ENCODE measurements at places on chromosomes 4 and X.
A peak's percentile ranks its signal among the peaks of the same experiment; 100 is the strongest.

GRCh38 chr4:164438321-164438720, 315.6 kb upstream of the SMIM31 start:
- no peak for DNase-seq

- DNase-seq, result no peak
Measured at GRCh38 chrX:110210417-110211139, 107.3 kb downstream of the AMMECR1 start.

DNA sequence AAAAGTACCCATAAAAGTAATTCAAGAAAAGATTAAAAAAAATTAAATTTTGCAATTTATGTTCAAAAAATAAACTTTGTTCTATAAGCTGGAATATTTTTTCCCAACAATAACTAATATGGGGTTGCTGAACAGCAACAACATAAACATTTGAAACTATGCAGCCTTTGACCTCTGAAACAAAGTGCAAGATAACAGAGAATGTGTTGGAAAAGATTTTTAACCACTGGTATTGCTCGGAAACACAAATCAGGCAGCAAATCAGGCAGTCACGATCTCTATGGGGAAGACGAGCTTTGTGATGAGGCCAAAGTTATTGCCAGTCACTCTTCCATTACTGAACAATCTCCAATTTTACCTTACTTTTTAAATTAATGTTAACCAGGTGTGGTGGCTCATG, 332.1 kb downstream of the PABPC4L start:
- DNase-seq, result no peak

DNA sequence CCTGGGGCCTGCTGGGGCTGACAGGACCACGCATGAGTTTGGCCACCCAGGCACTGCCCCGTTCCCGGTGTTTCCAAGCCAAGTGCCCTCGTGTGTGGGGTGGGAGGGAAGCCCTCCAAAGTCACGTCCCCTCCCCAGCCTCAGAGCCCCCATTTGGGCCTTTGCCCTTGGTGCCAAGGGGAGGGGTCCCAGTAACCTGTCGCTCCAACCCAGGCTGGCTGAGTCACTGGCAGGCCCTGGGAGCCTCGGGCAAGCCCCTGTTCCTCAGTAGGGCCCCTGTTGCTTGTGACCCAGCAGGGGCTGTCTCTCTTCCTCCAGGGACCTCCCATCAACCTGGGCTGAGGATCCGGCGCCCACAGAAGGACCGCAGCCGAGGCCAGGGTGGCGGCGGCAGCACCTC, 10.7 kb upstream of the HAUS7 start:
- DNase-seq, result no peak

DNA sequence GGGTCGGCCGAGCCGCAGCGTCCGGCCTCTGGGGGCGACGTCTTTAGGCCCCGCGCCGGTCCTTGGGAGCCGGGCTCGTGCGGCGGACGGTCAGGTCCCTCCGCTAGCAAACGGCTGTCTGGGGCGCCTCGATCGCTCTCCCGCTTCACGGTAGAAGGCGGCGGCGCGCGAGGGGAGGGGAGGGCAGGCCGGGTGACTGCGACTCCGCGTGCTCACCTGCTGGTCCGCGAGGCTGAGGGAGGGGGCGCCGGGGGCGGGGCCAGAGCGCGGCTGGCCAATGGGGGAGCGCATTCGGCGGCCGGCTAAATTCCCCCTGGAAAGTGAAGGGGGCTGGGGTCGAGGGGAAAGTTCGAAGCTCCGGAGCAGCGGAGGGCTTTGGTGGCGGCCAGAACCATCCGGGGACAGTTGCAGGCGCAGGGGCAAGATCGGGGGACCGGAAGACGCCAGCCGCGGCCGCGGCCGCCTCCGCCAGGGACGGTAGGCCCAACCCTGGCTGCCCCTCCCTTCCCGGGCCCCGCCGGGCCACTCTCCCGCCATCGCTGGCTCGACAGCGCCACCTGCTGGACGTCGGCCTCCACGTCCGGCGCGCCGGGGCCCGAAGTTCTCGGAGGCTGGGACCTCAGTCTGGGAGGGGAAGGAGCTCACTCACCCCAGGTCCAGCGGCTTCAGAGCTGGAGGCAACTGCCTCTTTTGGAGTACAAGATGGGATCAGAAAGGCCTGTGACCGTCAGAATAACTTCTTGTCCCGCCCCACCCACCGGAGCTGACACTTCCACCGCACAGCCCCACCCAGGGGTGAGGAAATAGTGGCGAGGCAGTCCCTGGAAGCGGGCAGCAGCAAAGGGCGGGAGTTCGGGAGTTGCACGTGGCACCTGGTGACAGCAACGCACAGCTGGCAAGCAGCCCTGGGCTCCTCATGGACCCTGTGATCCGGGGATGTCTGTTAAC, 49.9 kb downstream of the ELF4 start:
- DNase-seq, result peak; percentile 71

DNA sequence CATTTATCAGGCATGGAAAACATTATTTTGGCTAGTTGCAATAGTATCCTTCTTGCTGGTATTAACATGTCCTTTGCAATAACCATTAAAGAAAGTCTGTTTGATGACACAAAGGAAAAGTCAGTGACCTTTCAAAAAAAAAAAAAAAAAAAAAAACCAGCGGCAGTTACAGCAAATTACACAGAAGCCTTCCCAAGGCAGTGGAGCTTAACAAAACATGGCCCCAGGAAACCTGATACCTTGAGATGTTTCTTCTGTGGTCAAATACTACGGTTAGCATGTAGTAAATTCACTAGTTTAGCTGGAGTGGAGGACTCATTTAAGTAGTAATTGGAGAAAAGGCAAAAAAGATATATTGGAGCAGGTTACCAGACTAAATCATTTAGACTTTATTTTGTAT, 359.1 kb downstream of the DACH2 start:
- no peak for DNase-seq

DNA sequence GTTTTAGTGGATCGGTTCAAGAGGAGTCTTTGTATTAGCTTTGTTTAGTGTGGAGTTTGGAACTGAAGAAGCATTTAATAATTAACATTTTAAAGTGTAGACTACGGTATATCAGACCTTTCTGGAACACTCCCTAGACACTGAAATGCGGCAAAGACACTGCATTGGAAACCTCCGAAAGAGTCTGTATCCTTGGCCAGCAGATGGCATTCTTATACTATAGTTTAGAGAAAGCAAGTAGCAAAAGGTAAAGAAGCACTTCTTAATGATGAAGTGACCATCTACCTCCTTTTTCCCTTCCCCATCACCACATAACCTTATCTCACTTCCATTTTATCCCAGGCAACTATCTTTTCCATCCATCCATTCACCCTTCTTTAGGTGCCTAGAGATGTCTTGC, 7.6 kb downstream of the FABP2 start:
- no peak for DNase-seq

GRCh38 chr4:183658362-183659028, 490 bp downstream of the RWDD4 start:
- no peak for DNase-seq

GRCh38 chr4:1802720-1803522, 9.8 kb downstream of the FGFR3 start:
- DNase-seq, result no peak

- DNase-seq, result no peak
Measured at GRCh38 chr4:22246847-22247246, 269.0 kb downstream of the ADGRA3 start.

- no peak for DNase-seq
Measured at GRCh38 chrX:121851033-121851432, 803.6 kb downstream of the GLUD2 start.

DNA sequence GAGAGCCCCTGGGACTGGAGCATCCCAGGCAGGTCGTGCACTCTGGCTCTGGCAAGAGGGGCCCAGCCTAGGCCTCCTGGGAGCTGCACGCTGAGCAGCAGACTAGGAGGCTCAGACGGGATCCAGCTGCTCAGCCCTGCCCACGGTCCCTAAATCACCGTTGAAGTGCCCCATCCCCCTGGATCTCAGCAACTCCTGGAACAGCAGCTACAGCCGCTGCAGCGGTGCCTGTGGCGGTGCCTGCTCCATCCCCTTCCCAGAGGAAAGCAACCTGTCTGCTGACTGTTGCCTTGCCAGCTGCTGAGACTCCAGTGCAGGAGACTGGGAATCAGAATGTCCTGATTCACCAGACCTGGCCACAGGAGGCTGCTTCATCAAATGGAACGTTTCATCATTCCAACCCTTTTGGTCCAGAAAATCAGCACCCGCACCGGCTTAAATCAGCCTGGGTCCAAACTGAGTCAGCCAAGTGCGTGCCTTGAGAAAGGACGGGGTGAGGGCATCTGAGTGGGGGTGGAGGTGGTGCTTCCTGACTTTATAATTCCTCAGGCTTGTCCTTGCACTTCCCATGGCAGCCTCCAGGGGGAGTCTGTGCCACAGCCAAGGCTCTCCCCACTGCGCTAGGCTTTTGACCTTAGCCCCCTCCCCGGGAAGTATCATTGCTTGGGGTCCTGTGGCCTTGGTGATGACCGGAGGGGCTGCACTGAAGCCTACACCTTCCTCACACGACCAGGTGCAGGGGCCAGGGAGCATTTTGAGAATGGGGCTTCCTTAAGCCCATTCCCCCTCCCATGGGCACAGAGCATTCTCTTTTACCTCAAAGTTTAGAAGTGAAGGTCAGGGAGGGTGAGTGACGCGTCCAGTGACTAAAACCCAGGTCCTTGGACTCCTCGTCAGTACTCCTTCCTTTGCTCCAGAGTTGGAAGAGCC, 6.5 kb downstream of the ZNF185 start:
- no peak for DNase-seq

DNA sequence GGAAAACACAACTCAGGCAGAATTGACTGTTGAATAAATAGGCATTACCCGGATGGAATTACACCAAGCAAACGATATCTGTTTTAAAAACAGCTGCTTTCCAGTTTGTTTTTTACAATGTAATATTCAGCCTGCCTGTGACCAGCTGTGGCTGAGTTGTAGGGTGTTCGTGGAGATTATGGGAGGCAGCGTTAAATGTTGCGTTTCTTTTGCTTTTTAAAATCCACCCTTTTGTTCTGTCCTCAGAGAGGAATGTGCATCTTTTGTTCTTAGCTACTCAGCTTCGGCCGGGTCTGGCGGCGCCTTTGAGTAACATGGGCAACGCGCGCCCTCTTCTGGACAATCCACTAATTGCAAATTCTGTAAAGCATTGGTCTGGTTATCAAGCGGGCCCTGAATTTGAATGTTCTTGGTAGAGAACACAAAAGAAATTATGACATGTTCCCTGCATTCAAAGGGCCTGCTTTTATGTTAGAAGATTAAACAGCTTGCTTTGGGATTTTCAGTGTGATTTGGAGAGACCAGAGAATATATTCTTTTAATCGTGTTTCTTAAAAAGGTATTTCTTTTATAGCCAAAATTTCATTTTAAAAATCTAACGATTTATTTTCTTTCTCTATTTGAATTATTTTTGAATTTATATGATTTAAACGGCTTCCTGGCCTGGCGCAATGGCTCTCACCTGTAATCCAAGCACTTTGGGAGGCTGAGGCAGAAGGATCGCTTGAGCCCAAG, 76.3 kb upstream of the TRIM2 start:
- DNase-seq, result peak; percentile 57

- no peak for DNase-seq
Measured at GRCh38 chr4:74433043-74433442, 11.9 kb upstream of the AREG start.

GRCh38 chr4:38565271-38566199, 98.5 kb upstream of the KLF3 start:
- DNase-seq, result no peak

GRCh38 chrX:24928114-24928513, 87.7 kb downstream of the ARX start:
- DNase-seq, result no peak

DNA sequence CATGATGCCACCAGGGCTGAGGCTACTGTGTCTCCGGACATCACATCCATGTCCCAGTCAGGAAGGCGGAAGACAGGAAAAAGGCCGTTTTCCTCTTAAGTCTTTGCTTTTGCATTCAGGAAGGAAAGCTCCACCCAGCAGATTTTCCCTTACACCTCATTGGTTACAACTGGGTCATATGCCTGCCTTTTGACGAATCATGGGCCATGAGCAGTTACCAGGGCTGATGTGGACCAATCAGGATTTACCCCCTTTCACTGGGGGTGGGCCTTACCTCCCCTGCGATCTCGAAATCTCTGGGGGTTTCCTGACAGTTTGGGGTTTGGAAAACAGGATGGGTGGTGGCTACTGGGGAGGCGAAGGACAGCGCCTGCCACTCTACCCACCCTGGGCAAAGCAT, 52.5 kb upstream of the GRPEL1 start:
- DNase-seq, result no peak

GRCh38 chrX:112053169-112053568, 29.4 kb downstream of the TRPC5 start:
- no peak for DNase-seq

DNA sequence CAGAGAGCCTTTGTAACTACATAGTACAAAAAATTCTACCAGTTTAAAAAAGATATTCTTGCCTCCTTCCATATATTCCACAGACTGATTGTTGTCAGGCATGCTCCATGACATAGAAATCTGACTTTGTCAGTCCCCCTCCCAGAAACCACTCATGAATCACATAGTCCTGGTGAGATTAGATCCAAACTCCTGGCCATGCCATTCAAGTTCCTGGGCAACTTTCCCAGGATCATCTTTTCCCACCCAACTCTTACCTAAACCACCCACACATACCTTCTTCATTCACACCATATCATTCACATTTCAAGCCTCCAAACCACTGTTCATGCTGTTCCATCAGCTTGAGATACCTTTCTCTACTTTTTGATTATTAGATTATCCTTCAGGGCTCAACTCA, 46.4 kb downstream of the SLC16A2 start:
- no peak for DNase-seq

- DNase-seq, result no peak
Measured at GRCh38 chrX:55149242-55149641, 60.4 kb downstream of the PAGE2 start.

DNA sequence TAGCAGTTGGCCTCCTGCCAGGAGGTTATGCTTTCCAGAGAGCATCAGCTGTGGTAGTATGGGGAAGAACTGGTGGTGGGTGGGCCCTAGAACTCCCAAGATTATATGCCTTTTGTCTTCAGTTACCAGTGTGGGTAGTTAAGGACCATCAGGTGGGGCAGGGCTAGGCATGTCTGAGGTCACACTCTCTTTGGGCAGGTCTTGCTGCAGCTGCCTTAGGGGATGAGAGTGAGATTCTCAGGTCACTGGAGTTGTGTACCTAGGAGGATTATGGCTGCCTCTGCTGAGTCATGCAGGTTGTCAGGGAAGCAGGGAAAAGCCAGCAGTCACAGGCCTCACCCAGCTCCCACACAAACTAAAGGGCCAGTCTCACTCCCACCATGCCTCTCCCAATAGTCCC, 172.9 kb upstream of the GYPA start:
- DNase-seq, result no peak

- DNase-seq, result no peak
Measured at GRCh38 chrX:107601759-107602158, 26.6 kb upstream of the PRPS1 start.

- DNase-seq, result no peak
Measured at GRCh38 chrX:33001107-33001506, 210.2 kb downstream of the DMD start.

All from stimulated activated CD8-positive, alpha-beta memory T cell treated with anti-CD3 and anti-CD28 coated beads, Interleukin-4, amount 100 ng/mL, for 4 hours (primary cell).